ENCODE measurements at places on chromosomes 2 and 18. TPM values are rescaled to one million over a fixed set of nuclear protein-coding genes. Genes with fewer than 3 reads are reported as not detected.

GRCh38 chr2:156452971-156453370, 16.8 kb downstream of the GPD2 start:
- H3K27ac ChIP-seq: no peak overlapping the region
- no peak for DNase-seq
- H3K4me3 ChIP-seq: no peak overlapping the region
- H3K4me1 ChIP-seq: no peaks in the 10 kb centered on the region
- H3K27me3 ChIP-seq: no peaks in the 10 kb centered on the region

DNA sequence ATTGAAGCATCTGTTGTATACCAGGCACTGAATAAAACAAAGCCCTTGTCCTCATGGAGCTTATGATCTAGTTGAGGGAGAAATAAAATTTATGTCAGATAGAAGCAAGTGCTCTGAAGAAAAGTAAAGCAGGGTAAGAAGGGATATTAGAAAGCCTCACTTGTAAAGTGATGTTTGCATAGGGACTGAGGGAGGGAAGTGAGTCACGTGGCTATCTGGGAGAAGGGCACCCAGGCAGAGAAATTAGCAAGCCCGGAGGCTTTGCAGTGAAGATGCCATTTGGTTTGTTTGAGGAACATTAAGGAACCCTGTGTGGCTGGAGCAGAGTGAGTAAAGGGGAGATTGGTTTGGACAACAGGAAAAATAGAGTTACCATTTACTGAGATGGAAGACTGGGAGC, 52.1 kb downstream of the RBBP8 start:
- H3K4me1 ChIP-seq: no peaks in the 10 kb centered on the region
- peaks cover 4% of the 10 kb centered on the region for H3K36me3 ChIP-seq
- DNase-seq: no peak
- no peak overlapping the region for H3K27ac ChIP-seq
- H3K27me3 ChIP-seq: no peaks in the 10 kb centered on the region

GRCh38 chr2:234404957-234405356, 91.9 kb downstream of the ARL4C start:
- no peaks in the 10 kb centered on the region for H3K27me3 ChIP-seq
- H3K36me3 ChIP-seq: no peaks in the 10 kb centered on the region
- H3K4me1 ChIP-seq: no peaks in the 10 kb centered on the region
- no peak overlapping the region for H3K27ac ChIP-seq
- H3K4me3 ChIP-seq: no peak overlapping the region

DNA sequence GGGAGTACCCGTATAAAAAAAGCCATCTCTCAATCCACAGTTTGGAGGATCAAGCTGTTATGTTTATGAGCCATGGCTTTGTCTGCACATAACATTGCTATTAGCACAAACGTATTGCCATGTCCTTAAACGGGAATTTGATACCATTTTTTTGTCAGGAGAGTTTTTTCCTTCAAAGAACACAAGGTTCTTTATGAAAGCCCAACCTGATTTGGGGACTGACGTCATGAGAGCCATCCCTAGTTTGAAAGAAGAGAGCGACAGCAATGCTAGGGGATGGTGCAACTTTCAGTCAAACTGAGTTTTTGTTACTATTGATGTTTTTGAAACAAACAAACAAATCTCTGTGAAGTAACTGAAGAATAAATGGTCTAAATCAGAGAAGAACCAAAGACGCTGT, 376.6 kb downstream of the EIPR1 start:
- no peaks in the 10 kb centered on the region for H3K4me1 ChIP-seq
- no peak for DNase-seq
- no peak overlapping the region for H3K4me3 ChIP-seq

DNA sequence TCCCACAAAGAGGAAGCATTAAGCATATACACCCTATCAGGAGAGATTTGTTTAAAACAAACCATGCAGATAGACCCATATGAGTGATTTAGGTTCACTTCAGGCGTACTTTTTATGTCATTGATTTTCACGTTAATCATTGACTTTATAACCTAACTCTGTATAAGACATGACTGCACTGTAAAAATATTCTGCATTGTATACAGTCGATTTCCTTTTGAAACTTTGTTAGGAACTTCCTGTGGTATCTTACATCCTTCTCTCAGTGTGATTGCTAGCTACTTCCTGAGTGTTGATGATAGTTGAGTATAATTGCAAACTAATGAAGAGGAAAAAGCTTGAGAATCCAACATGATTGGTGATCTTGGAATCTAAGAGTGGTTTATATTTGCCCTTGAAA, 69.4 kb downstream of the XIRP2 start:
- H3K4me1 ChIP-seq: peaks cover 3% of the 10 kb centered on the region
- H3K4me3 ChIP-seq: no peak overlapping the region
- H3K27ac ChIP-seq: no peak overlapping the region
- no peaks in the 10 kb centered on the region for H3K36me3 ChIP-seq

DNA sequence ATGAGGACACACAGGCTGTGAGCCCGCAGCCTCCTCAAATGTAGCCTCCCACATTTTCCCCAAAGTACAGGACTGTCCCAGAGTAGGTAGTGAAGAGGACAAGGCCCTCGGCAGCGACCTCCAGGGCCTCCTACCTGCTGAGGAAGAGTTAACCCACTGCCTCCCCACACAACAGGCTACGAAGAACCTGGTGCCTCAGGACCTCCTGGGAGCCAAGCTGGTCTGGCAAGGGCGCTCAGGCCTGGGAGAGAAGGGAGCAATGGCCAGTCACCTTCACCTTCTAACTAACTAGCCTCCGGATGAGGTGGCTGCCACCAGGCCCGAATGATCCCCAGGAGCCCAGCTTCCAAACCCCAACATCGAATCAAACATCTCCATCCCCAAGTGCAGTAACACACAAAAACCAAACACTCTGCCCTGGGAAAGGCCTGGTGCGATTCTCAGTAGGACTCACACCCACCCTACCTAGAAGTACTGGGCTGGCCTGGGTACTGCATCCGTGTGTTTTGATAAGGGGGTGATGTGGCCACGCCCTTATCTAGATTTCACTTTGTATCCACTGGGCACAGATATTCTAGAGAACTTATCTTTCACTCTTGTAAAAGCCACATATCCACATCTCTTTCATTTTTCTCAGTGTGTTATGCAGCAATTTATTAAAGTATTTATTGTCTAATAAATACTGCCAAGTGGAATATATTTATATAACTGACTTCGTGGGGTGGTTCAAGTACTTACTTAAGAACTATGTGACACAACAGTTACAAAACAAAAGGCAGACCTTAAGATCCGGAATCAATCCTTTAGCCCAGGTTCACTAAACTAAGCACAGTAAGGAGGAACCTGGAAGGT, 9.7 kb downstream of the ERFE start:
- no peak overlapping the region for H3K27ac ChIP-seq
- DNase-seq: no peak
- peaks cover 40% of the 10 kb centered on the region for H3K36me3 ChIP-seq
- H3K4me1 ChIP-seq: no peaks in the 10 kb centered on the region

- no peak overlapping the region for H3K27ac ChIP-seq
- no peaks in the 10 kb centered on the region for H3K4me1 ChIP-seq
- no peaks in the 10 kb centered on the region for H3K27me3 ChIP-seq
- H3K36me3 ChIP-seq: no peaks in the 10 kb centered on the region
- no peak overlapping the region for H3K4me3 ChIP-seq
Measured at GRCh38 chr2:169661265-169661664, 32.9 kb downstream of the CFAP210 start.

- DNase-seq: no peak
- no peak overlapping the region for H3K27ac ChIP-seq
- H3K4me3 ChIP-seq: no peak overlapping the region
- peaks cover 11% of the 10 kb centered on the region for H3K36me3 ChIP-seq
- H3K27me3 ChIP-seq: no peaks in the 10 kb centered on the region
Measured at GRCh38 chr2:79798776-79799175, 285.9 kb downstream of the CTNNA2 start.

- DNase-seq: peak; percentile 66
- H3K4me1 ChIP-seq: peaks cover 9% of the 10 kb centered on the region
- H3K27ac ChIP-seq: no peak overlapping the region
- no peaks in the 10 kb centered on the region for H3K36me3 ChIP-seq
- H3K27me3 ChIP-seq: no peaks in the 10 kb centered on the region
Measured at GRCh38 chr2:35822716-35823115, 532.9 kb upstream of the CRIM1 start.

DNA sequence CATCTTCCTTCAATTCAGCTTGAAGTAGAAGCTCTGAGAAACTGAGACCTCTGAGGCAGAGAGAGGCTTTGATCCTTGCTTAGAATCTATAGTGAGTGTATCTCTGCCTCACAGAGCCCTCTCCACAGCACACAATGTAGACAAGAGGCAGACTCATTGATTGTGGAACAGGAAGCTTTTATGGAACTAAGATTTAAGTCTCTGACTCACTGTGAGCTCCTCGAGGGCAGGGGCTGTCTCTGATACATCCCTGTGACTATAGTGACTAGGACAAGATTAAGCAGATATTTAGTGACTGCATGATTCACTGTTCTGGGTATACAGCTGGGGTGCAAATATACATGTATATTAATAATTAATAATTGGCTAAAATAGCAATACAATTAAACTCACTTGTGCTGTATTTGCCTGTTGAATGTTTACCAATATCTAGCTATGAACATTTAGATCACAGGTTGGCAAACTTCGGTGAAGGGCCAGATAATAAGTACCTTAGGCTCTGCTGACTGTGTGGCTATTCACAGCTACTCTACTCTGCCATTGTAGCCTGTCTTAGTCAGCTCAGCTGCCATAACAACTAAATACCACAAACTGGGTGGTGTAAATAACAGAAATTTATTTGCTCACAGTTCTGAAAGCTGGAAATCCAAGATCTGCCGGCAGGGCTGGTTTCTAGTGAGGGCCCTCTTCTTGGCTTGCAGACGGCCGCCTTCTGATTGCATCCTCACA, 54.4 kb downstream of the ARHGEF4 start:
- H3K36me3 ChIP-seq: peaks cover 11% of the 10 kb centered on the region
- no peak overlapping the region for H3K4me3 ChIP-seq
- peaks cover 2% of the 10 kb centered on the region for H3K4me1 ChIP-seq
- H3K27me3 ChIP-seq: no peaks in the 10 kb centered on the region
- H3K27ac ChIP-seq: no peak overlapping the region

- H3K4me3 ChIP-seq: peak within 1 kb of the TSS; percentile 76
- H3K36me3 ChIP-seq: no peaks in the 10 kb centered on the region
- H3K4me1 ChIP-seq: no peaks in the 10 kb centered on the region
Measured at GRCh38 chr2:165469417-165469816, at the start of gene CSRNP3. Gene CSRNP3, plus strand, starts transcription at chr2:165469698. Its CDS starts 125,368 bp downstream, at chr2:165595066.

GRCh38 chr2:222033541-222033940, 265.3 kb downstream of the PAX3 start:
- no peak for DNase-seq
- no peaks in the 10 kb centered on the region for H3K4me1 ChIP-seq
- no peaks in the 10 kb centered on the region for H3K27me3 ChIP-seq
- peaks cover 5% of the 10 kb centered on the region for H3K36me3 ChIP-seq
- H3K27ac ChIP-seq: no peak overlapping the region
- H3K4me3 ChIP-seq: no peak overlapping the region

- no peak for DNase-seq
- no peaks in the 10 kb centered on the region for H3K4me1 ChIP-seq
- no peaks in the 10 kb centered on the region for H3K27me3 ChIP-seq
- H3K4me3 ChIP-seq: no peak overlapping the region
- peaks cover 16% of the 10 kb centered on the region for H3K36me3 ChIP-seq
Measured at GRCh38 chr18:62312851-62313250, 12.3 kb upstream of the TNFRSF11A start.

DNA sequence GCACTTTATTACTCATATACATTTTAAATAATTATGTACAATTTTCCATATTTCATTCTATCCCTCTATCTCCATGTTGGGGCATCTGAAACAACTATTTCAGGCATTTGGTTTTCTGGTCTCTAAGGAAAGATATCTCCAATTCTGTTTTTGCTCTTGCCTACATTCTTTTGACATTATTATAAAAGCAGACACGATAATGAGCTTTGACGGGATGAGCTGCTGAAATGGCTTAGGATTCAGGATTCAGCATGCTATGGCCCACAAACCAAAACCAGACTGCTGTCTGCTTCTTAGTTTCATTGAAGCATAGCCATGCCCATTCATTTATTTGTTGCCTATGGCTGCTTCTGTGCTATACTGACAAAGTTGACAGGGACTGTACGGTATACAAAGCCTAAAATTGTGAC, 42.7 kb upstream of the GLS start:
- H3K27me3 ChIP-seq: no peaks in the 10 kb centered on the region
- H3K36me3 ChIP-seq: no peaks in the 10 kb centered on the region
- no peak for DNase-seq
- H3K4me3 ChIP-seq: no peak overlapping the region
- no peaks in the 10 kb centered on the region for H3K4me1 ChIP-seq

DNA sequence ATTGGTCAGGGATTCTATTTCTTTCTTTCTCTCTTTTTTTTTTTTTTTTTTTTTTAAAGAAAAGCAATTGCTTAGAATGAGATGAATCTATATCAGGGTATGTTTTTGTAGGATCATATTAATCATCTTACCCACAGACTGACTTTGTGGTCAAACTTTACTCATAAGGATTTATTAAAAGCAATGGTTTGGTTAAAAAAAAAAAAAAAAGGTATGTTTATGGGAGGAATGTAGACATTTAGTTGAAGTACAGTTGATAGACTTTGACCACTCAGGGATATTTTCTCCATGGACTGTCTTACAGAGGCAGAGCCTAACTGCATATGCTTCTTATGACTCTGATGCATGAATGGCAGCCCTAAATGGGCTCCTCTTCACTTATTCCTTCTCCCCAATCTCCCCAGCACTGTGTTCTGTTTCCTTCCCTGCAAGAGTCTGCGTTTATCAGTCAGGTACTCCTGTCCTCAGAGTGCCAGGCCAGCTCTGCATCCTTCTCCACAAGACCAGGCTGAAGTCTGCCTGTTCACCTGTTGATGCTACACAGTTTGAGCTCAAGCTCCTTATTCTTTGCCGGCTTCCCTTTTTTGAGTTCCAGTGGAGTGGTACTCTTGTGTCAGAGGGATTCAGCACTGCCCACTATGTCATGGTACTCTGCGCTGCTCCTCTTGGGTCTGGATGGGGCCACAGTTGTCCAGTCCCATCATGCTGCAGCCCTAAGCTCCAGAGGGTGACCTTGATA, 24.3 kb downstream of the CRIM1 start:
- H3K27ac ChIP-seq: no peak overlapping the region
- peaks cover 17% of the 10 kb centered on the region for H3K4me1 ChIP-seq
- H3K4me3 ChIP-seq: no peak overlapping the region
- no peaks in the 10 kb centered on the region for H3K36me3 ChIP-seq
- no peaks in the 10 kb centered on the region for H3K27me3 ChIP-seq

GRCh38 chr2:189088591-189089205, 90.9 kb downstream of the COL5A2 start:
- DNase-seq: no peak
- H3K4me1 ChIP-seq: no peaks in the 10 kb centered on the region
- H3K27me3 ChIP-seq: no peaks in the 10 kb centered on the region
- H3K36me3 ChIP-seq: no peaks in the 10 kb centered on the region
- H3K27ac ChIP-seq: no peak overlapping the region

- no peaks in the 10 kb centered on the region for H3K4me1 ChIP-seq
- H3K27me3 ChIP-seq: no peaks in the 10 kb centered on the region
Measured at GRCh38 chr2:175922160-175922559, 79.9 kb downstream of the LNPK start.

- H3K27me3 ChIP-seq: no peaks in the 10 kb centered on the region
- H3K36me3 ChIP-seq: peaks cover 9% of the 10 kb centered on the region
- H3K27ac ChIP-seq: no peak overlapping the region
- DNase-seq: no peak
- no peaks in the 10 kb centered on the region for H3K4me1 ChIP-seq
Measured at GRCh38 chr2:112047537-112048235, 7.4 kb upstream of the TMEM87B start.

The BCL11A gene
- total RNA-seq: 92.7 TPM

The QPCT gene
- not detected for total RNA-seq

The KCNE4 gene
- total RNA-seq: 0.20 TPM

The CCDC121 gene
- 1.6 TPM for total RNA-seq

The SERPINB3 gene
- 1.7 TPM for total RNA-seq

The ALK gene
- total RNA-seq: not detected

The MPV17 gene
- total RNA-seq: 55.4 TPM

The AQP12A gene
- not detected for total RNA-seq

The SERPINB4 gene
- 4.3 TPM for total RNA-seq

The TMEM150A gene
- 19.0 TPM for total RNA-seq

The MC5R gene
- total RNA-seq: not detected
